Spinal cord (tissue), 10 donors: ENCODE measurements at places on chromosomes 2 and 18.
A peak's percentile ranks its signal among the peaks of the same experiment; 100 is the strongest.

DNA sequence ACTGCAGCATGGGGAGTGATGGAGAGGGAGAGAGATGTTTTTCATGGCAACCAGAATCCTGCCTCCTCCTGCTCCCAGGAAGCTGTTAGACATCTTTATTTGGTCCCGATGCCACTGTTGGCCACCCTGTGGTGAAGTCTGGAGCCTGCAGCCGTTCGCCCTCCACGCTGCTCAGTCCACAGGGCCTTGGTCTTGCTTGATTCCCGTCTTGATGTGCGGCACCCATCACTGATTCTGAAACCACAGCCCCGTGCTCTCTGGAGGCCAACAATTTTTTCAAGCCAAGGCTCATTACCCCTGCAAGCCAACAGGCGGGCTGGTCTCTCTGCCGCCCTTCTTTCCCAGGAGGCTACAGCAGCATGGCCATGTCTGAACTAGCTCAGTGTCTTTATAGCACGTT lies 24.5 kb downstream of the SIGLEC15 start:
- DNase-seq: no peak

DNA sequence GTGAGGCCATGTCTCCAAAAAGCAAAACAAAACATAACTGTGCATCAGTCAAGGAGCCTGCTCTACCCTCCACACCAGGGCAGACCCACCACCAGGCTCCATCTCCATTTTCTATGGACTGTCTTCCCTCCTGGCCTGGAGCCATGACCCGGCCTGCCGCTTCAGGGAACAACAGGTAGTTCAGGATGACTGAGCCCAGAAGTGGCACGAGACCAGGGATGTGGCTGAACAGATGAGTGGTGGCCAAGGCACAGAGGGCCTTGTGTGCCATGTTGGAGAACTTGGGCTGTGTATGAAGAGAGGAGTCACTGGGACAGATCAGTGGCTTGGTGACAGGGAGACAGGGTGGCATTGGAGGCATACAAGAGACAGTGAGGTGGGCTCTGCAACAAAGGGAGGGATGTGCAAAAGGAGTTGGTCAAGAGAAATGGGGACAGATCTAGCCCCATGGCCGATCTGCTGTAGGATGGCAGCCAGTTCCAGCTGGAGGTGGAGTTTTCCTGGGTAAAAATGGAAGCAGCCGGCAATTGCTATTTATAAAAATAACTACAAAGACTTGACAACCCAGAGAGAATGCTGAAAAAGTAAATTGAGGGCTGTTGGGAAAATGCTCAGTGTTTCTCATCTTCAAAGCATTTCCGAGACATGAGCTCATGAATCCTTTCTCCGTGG lies 35.0 kb downstream of the TMEM177 start:
- DNase-seq: no peak

GRCh38 chr2:148071351-148071750 lies 50.5 kb downstream of the MBD5 start:
- DNase-seq: no peak

DNA sequence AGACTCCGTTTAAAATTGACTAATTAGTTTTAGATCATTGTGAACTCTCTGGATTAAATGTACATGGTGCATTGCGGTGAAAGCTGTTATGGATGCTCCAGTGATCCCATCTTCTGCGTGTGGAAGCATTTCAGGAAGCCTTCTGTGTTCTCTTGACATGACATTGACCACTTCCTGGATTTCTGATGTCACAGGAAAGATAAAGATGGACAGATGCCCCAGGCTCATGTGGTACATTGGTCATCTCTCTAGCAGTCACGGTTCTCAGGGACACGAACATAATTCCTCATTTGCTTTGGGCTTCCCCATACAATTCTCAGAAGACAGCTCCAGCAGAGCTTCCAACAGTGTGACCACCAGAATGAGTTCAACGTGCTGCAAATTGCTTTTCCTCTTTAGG lies 26.9 kb downstream of the AGAP1 start:
- no peak for DNase-seq

- no peak for DNase-seq
Measured at GRCh38 chr2:208982831-208983230, 441.0 kb upstream of the MAP2 start.

- no peak for DNase-seq
Measured at GRCh38 chr2:191983186-191983585, 136.3 kb upstream of the CAVIN2 start.

DNA sequence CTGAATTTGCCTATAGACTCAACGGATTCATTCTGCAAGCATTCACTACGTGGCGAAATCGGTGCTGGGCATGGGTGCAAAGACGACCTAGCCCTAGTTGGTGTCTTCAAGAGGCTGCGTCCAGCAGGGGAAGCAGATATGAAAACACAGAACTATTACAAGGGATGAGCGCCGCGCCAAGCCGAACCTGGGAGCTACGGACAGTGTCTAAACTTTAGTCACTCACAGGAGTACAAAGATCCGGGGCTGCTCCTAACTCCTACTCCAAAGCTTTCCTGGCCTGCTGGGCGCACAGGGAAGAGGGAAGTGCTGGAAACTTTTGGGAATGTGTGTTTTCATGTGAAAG lies 732 bp upstream of the ANXA4 start:
- DNase-seq: no peak

DNA sequence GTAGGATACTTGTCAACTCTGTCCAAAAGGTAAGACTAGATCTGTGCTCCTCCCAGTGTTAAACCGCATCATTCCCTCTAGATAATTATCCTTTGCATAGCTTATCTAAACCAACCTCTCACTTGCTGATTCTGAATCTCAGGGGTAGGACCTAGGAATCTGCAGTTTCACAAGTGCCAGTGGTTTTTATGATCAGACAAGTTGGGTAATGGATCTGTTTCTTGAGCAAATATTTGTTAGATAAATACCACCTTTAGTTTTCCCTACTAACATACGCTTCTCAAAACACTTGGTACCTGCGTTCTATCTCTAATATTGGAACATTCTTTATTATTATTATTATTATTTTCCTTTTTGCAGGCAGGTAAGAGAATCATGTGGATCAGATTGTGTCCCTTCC lies 439.9 kb downstream of the PTPRM start:
- DNase-seq: no peak

DNA sequence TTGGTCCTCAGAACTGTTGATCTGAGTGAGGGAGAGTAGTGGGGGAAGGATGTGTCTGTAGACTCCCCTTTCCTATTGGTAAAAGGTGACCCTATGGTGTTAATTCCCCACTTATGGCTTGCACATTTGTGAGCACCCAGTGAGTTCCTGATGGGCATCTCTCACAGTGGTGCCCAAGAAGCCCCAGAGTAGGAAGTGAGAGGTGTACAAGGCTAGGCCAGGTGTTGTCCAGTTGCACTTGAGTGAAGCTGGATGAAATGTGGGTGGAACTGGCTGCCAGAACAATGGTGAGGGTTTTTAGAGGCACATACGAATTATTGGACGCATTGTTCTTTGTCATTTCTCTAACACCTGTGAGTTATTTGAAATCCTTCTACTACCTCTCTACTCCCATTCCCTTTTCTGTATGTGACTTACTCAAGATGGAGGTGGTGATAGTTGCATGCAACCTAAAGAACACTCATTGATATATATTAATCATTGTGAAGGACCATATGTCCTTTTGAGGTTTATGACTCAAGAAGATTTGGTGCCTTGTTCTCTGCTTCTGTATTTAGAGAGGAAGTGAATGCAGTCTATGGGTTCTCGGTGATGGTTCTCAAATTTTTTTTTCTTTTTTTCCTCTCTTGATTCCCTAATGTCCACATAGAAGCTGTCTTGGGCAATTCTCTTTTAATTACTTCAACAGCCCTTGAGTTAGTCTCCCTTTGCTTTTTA lies 162.7 kb downstream of the FSHR start:
- DNase-seq: no peak

DNA sequence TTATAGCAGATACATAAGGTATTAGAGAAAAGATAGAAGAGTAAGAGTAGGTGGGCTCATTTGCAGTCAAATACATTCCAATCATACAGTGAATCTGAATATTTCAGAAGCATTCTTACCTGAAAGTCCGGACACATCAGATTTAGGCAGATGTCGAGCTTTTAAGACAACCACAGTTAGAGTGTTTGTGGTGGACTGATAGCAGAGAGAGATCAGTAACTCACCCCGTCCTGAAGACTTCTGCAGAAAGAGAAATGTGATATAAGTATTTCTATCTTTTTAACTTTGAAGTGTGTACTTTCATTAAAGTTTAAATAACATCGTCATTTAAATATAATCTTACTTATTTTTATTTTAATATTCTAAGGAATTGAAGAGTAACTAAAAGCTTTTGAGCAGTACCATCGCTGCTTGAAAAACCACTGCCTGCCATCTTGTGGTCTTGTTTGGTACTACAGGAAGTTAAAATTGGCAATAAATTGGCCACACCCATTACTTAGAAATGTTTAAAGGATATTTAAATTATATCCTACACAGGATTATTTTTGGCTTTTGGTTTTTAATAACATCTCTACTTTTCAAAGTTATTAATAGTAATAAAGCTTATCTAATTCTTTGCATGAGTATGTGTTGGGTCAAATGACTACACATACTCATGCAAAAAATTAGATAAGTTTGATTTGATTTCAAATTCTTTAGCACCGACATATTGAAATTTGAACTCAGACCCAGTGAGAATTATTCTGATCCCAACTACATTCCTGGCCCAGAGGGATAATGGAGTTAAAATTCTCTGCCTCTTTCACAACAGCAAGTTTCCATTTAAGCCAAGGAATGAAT lies 5.5 kb downstream of the SYT4 start:
- no peak for DNase-seq

- DNase-seq: peak; percentile 53
Measured at GRCh38 chr2:169173876-169174275, 104.5 kb downstream of the DHRS9 start.

DNA sequence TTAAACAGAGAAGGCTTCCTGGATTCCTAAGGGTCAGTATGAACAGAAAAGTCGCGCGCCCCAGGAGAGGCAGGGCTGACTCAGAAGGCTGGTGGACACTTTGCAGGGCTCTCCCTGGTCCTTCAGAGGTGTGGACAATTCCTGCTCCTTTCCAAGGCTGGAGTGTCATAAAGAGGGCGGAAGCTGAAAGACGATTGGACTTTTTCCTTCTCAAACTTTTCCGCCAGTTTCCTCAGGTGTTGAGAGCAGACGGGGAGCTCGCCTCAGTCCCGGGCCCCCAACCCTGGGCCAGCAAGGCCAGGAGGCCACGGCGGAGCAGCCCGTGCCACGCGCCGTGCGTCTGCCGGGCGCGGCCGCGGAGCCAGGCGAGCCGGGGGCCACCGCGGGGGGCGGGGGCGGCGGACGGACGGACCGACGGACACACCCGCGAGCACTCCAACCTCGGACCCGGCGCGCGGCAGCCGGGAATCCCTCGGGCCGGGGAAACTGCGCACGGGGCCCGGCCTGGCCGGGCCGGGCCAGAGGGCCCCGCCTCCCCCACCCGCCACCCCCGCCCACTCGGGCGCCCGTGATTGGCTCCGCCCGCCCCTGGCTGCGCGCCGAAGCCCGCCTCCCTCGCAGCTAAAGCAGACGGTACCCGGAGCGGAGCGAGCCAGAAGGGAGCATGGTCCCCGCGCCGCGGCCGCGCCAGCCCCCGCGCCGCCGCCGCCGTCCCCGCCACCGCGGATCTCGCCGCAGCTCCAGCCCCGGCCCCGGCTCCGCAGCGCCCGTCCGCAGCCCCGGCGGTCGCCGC lies at the start of gene KLHL29:
Gene KLHL29 (plus strand): TSS at position 629 of the 793 bp plus-strand sequence. CDS start 177,018 bp downstream, outside the sequence.
- peak; percentile 62 for DNase-seq

DNA sequence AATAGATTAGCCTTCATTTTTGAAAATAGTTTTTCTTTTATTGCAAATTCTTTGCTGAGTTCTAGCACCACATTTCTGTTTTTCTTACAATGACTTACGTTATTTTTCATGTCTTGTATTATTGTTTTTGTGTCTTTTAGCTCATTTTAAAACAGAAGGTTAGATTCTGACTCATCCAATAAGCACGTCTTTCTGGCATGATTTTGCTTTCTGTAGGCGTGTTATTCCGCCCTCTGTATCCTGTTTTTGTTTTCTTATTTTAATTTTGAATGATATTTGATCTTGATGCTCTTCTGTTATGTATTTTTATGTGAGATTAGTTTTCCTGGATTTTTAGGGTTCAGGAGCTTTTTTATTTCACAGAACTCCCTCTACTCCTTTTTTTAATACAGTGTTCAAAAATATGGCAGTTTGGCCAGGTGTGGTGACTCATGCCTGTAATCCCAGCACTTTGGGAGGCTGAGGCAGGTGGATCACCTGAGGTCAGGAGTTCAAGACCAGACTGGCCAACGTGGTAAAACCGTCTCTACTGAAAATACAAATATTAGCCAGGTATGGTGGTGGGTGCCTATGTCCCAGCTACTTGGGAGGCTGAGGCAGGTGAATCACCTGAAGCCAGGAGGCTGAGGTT lies 145.0 kb downstream of the CLIP4 start:
- no peak for DNase-seq

- DNase-seq: no peak
Measured at GRCh38 chr2:41970988-41971660, 76.7 kb upstream of the PKDCC start.

DNA sequence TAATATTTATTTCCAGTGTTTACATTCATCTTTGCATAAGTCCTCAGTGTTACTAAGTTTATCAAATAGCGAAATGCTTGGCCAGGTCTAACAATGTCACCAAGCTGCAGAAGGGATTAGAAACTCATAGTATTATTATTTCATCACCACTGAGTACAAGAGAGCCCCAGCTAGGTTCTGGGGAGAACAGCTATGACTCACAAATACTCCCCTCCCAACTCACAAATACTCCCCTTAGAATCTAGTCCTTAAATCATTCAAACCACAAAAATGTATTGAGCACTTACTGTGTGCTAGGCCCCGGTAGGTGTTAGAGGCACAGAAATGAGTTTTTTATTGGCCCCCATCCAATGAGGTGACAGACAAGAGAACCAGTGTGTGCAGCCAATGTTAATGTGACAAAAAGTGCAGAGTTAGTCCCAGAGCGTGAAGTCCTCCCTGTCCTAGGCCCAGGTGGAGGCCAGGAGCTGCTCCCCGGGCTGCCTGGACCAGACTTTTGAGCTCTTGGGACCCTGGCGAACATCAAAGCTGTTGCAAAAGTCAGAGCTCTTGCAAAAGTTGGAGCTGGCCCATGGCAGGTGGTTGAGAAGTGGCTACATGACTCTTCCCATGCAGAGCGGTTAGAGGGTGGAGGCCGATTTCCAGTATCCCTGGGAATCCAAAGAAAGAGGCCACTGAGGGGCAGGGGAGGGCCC lies 9.8 kb downstream of the STEAP3 start:
- DNase-seq: no peak

GRCh38 chr2:8535821-8536685 lies 145.8 kb upstream of the ID2 start:
- DNase-seq: no peak
